ENCODE measurements at places on chromosomes 7 and 10.

- no peak for DNase-seq
These were observed 57.1 kb upstream of the NPTX2 start for GRCh38 chr7:98559958-98560357.

GRCh38 chr7:22667562-22668239, 59.3 kb upstream of the IL6 start:
- no peak for DNase-seq

- no peak for DNase-seq
These were observed 3.7 kb upstream of the MAPK8 start for GRCh38 chr10:48302515-48303476.

DNA sequence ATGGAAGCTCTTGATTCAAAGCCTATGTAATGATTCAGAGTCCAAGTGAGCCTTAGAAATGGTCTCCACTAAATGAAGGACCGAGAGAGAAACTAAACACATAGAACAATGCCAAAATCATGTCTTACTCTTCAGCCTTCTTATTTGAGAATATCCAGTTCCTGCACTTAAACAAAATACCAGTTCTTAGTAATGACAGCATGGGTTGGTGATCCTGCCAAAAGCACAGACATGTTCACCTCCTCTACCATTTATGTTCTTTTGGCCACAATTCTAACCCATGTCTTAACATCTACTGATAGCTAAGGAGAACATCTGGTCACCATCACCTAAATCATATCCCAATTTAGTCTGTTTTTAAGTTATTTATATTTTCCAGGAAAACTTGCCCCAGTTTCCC, 239.6 kb upstream of the PTN start:
- no peak for DNase-seq

- DNase-seq = no peak
These were observed 30.0 kb downstream of the NOD1 start for GRCh38 chr7:30448461-30449189.

GRCh38 chr7:38448584-38449234, 175.3 kb upstream of the TARP start:
- no peak for DNase-seq

- peak; percentile 41 for DNase-seq
These were observed 1.8 kb upstream of the PDGFA start for GRCh38 chr7:521221-522070.

Data from stimulated activated CD4-positive, alpha-beta T cell treated with anti-CD3 and anti-CD28 coated beads, Interleukin-15, amount 100 ng/mL, for 24 hours (primary cell).